NCI-H1436 treated with DMSO at 0.1 percent for 48 hours (cell line): ENCODE measurements at places on chromosomes 12 and 14.

- DNase-seq = no peak
These were observed 190.1 kb downstream of the TTC8 start for GRCh38 chr14:89014569-89014850.

- DNase-seq = no peak
These were observed 363.2 kb upstream of the SFSWAP start for GRCh38 chr12:131347732-131348131.

DNA sequence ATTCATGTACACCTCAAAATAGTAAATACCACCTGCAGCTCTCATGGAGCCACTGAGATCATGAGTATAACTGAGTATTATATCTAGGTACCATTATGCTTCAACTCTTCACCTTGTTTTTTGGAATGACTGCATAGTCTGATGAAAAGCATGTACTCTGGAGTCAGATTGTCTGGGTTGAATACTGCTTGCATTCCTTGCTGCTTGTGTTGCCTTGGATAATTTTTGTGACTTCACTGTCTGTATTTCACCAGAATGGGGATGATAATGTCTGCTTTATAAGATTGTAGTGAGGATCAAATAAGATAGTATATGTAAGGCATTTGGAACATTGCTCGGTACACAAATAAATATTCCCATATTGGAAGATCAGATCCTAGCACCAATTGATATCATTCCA lies 54.2 kb downstream of the SUSD6 start:
- no peak for DNase-seq

DNA sequence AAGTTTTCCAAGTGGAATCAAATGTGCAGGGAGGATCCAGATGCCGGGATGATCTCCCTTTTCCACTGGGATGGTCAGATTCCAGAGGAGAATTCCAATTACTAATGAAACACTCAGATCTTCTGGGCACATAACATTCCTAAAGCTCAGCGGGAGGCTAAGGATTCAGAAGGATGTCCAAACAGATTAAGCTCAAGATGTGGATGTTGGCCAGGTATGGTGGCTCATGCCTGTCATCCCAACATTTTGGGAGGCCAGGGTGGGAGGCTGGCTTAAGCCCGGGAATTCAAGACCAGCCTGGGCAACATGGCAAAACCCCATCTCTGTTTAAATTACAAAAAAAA lies 62.0 kb upstream of the PNMA1 start:
- no peak for DNase-seq

DNA sequence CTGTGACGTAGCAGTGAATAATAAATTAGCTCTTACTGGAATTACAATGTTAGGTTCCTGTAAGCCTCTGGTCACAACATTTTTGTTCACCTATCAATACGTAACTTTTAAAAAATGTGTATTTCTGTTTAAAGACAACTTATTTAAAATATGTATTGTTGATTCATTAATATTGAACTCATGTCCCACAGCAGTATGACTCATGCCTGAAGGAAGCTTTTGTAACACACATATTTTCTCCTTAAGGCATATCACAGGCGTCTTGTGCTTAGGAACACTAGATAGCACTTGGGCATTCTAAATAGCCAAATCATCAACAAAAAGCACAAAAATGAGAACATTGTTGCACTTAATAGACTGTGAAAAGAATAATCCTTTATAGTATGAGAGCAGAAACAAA lies 92.5 kb downstream of the GPHN start:
- no peak for DNase-seq

DNA sequence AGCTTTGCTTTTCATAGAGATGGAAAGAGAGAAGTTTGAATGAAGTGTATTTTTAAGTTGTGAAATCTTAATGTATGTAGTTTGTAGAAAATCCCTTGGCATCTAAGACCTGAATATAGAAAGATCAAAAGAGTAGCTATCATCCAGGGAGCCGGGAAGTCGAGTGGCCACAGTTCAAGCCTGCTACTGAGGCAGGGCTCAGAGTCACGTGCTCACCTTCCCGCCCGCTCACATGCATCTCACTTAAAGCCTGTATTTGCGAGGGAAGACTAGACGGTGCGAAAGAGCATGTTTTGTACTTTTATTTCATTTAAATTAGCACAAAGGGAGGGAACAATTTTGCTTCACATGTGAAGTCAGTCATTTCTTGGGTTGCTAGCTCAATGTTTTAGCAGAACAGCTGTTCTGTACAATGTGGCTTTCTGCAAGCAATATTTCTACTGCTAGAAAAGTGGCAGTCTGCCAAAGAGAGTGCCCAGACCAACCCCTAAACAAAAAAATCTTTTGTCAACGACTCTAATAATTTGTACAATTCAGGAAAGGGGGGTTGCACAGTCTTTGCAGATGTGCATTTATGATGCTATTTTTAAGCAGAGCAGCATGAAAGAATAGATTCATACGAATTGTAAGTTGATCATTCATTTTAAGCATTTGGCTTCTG lies 290.7 kb downstream of the NPAS3 start:
- DNase-seq = no peak
